ENCODE measurements at places on chromosomes 1 and 21.

- no peak for DNase-seq
Observed at GRCh38 chr1:103461161-103462105, 64.1 kb upstream of the RNPC3 start.

DNA sequence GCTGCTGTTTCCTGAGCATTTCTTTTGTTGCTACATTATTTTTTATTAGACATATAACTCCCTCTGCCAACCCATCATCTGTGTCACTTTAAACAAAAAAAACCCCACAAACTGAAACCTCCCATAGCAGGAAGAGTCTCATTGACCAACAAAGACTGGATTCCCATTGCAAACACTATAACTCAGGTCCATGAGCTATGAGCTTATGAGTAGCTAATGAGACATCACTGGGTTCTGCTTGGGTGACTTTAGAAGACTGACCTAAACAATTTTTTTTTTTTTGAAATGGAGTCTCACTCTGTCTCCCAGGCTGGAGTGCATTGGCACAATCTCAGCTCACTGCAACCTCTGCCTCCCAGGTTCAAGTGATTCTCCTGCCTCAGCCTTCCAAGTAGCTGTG is 212.8 kb downstream of the LTN1 start:
- DNase-seq, result no peak

DNA sequence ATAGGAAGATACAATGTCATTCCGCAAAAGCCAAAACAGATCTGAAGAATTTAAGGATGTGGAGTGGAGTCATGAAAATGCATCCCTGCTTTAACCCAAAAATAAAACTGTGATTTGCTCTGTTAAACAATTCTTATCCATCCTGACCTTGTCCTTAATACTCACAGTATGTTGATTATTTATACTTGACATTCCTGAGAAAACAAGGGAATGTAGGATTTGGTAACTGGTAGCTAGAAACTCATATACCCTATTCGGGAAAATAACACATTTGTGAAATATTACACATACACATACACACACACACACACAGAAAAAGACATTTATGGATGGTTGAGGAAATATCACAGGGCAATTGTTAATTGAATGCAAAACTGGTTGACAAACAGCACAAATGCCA is 80.2 kb downstream of the FMN2 start:
- DNase-seq, result no peak

DNA sequence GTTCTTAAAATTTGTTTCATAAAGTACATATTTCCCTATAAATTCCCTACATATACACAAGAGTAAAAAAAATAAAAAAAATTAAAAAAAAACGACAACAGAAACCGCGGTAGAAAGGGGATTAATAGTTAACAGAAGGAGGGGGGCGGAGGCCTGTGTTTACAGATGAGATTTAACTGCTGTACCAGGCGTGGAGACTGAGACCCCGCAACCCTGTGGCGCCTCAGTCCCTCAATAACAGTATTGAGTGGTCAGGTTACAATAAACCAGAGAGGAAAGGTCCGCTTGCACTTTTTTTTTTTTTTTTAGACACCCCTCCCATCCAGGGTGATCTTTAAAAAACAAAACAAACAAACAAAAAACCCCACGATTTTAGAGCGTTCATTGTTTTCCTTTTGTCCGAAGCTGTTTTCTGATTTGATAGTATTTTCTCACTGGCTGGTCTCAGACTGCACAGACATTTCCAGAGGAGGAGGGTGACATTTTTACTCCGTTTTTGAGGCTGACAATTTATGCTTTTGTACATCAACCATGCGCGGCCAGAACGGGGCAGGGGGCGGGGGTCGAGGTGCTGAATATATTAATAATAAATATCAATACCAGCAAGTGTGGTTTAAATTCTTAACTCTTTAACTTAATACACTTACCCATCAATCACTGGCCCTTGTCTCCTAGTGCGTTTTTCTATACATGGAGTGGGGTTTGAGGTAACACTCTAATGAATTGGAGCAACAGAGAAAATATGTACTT is 1223.9 kb downstream of the BRINP3 start:
- no peak for DNase-seq

- DNase-seq, result no peak
Observed at GRCh38 chr1:212514782-212515181, 82.1 kb downstream of the NENF start.

DNA sequence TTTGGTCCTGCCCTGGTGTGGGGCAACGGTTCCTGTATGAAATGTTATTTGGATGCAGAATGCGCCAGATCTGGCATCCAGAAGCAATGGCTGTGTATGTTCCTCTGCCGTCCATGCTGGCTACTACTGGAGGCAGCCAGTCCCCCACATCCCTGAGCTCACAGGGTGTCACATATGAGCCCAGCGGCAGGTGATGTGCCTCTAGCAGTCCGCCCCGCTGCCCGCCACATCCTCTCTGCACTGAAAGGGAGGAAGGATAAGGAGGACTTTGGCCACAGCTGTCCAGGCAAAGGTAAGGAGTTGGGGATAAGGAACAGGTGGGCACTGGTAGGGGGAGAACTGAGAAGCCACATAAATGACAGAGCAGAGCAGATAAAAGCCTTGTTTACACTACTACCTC is 305.3 kb upstream of the DAB1 start:
- no peak for DNase-seq

DNA sequence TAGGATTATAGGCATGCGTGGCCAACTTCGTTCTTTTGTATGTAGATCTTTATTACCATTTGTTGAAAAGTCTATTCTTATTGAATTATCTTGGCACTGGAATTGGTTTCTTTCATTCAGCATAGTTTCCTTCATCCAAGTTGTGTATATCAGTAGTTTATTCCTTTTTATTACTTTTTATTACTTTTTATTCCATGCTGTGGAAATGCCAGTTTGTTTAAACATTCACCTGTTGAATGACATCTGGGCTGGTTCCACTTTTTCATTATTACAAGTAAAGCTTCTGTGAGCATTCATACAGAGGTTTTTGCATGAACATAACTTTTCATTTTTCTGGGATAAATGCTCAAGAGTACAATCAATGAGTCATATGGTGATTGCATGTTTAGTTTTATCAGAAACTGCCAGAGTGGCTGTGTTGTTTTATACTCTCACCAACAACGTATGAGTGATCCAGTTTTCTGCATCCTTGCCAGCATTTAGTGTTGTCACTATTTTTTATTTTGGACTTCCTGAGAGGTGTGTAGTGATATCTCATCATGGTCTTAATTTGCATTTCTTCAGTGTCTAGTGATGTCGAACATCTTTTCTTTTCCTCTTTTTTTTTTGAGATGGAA is 28.6 kb downstream of the PTPRU start:
- DNase-seq, result no peak

DNA sequence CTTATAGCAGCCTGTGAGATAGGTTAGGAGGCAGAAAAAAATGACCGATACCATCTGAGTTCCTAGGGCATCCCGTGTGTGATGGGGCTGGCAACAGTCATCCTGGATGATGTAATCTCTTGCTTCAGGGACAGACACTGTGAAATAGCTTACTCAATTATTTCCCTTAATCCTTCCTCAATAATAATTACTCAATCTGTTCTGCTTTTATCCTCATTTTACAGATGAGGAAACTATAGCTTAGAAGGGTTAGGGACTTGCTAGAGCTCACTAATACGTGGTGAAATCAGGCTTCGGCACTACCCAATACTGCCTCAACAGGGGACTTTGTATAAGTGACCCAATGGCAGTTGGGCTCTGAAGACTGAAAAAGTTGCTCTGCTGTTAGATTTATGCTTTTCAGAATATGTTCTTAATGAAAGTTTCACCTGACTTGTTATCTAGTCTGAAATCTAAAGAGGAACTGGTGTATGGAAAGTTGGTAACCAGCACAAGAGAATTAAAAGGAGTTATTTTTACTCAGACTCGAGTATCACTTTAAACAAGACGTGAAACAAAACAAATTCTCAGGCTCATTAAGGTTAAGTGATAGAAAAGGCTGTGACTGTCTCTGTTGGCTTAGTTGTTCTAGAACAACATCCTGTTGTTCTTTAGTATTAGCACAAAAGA is 14.4 kb downstream of the CD55 start:
- DNase-seq, result no peak

DNA sequence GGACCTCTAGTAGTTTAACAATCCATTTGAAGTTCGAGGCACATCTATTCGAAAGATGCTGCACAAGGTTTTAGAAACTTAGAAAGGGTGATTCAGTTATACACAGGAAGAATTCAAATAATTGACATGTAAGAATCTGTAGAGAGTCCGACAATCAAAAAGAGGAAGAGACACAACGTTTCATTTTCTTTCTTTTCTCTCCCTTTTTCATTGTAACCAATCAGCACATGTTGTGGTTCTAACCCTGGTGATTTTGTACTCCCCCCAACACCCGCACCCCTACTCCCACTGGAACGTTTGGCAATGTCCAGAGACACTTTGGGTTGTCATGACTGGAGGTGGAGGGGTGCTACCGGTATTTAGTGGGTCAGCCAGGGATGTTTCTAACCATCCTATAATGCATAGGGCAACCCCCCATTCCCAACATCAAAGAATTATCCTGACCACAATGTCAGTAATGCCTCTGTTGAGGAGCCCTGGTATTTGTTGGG is 4.9 kb downstream of the TGFB2 start:
- no peak for DNase-seq

All from HS-5 (cell line).